SIG-M5 (cell line): ENCODE measurements at places on chromosomes 3 and 15.

- DNase-seq: no peak
Observed at GRCh38 chr3:59185591-59186369, 136.0 kb upstream of the CFAP20DC start.

DNA sequence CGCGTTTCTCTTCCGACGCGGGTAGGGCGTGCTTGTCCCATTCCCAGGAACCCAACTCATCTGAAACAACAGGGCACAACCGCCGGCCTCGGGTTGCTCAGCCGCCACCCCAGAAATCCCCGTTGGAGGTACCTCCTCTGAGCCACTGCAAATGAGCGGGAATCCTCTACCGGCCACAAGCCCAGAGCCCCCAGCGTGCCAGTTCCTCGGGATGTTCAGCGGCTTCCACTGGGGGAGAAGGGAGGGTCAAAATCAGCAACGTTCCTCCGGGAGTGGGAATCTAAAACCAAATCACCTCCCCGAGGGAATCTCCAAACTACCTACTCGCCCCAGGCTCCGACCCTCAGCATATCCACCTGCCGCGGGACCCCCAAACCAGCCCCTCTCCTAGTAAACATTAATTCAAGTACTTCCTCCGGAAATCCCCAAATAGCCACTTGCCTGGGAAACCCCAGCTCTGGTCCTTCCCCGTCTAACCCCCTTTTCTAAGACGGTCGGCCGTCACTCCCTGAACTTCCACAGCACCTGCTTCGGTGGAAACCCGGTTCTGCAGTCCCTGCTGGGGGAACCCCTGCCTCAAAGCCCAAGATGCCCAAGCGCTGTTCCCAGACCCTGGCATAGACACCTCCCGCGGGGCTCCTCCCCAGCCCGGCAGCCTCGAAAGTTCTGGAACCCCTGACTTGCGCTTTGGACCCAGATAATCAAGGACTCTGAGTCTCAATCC, 887 bp downstream of the OXTR start:
- DNase-seq: no peak

- no peak for DNase-seq
Observed at GRCh38 chr3:42846685-42847522, 28.8 kb downstream of the CYP8B1 start.

DNA sequence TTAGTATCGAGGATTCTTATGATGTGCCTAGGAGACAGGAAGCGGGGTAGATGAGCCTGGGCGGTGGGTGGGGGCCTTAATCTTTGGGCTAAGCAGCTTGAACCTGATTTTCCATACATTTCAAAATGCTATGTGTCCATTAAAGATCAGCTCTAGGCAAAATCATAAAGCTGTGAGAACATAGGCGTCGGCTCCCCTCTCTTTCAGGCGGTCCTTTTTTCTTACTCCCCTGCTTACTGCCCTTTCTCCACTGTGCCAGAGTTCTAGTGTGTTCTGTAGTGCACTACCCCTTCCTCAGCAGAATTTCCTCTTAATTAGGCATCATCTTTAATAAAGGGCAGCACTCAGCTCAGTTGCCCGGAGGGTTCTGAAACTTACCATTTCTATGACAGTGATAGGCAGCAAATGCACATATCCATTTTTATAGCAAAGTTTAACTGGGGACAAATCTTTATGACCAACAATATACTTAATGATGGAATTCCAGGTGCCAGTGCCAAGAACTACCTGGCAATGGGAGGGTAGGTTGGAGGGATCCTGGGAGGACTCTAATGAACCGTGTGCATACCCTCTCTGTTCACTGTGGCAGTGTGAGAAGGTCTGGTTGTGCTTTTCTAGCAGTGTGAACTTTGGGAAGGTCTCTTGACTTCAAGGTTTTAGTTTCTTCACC, 404.5 kb upstream of the TPM1 start:
- DNase-seq: no peak

GRCh38 chr3:60010781-60011180, 961.0 kb upstream of the CFAP20DC start:
- no peak for DNase-seq

- no peak for DNase-seq
Observed at GRCh38 chr3:57157545-57157944, 7.6 kb downstream of the IL17RD start.
